Stimulated activated CD4-positive, alpha-beta T cell treated with anti-CD3 and anti-CD28 coated beads, Interleukin-12 subunit alpha, Interleukin-12 subunit beta, amount 100 ng/mL, for 48 hours (primary cell): ENCODE measurements at places on chromosomes 1 and 21.

- no peak for DNase-seq
Measured at GRCh38 chr1:23303524-23303923, 40.6 kb downstream of the HNRNPR start.

GRCh38 chr1:9717193-9718005 lies 65.9 kb downstream of the PIK3CD start:
- DNase-seq: peak; percentile 77

DNA sequence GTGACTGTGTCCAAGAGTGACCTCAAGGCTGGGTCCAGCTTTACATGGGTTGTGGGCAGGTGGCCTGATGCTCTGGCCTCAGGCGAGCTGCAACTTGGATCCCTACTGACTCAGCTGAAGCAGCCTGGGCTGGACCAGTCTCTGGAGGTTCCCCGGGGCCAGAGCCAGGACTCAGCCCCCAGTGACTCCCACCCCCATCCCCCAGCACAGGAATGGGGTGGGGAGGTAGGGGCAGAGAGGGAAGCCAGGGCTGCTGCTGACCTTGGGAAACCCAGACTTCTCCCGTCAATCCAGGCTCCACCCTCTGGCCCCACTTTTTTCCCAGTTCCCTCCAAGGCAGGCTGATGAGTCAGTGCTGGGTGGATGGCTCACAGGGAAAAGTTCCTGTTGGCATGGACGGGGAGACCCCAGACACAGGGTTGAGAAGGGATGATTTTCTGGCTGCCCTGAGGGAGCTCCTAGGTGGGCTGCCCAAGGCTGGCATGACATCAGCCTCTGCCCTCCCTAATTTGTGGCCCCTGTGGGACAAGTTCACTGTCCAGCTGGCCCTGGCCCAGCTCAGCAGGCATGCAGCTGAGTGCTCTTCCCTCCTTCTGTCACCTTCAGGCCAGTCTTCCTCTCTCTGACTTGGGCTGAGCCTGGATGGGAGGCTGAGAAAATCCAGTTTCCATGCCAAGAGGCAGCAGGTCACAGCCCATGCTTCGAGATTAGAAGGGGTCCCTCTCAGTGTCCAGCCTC lies 2.2 kb downstream of the ZC3H12A start:
- DNase-seq: no peak

DNA sequence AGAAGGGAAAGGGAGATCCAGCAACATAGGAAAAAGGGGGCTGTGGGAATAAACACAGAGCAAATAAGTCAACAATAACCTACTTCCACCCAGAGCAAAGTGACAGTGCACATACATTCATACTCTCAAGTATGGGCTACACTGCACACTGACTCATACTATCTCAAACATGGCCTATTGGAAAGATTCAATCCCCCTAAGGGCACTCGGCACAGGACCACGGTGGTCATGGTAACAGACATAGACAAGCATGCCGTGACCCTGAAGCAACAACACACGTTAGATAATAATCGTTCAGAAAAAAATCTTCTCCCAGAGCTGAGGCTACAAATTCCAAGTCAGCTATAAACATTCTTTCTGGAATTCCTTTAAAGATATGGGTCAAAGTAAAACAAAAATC lies 16.8 kb upstream of the JAK1 start:
- no peak for DNase-seq

GRCh38 chr1:33986390-33987095 lies 122.7 kb downstream of the HMGB4 start:
- DNase-seq: no peak

- no peak for DNase-seq
Measured at GRCh38 chr1:171350594-171350993, 36.6 kb downstream of the FMO4 start.

- DNase-seq: no peak
Measured at GRCh38 chr1:85318217-85318616, 41.8 kb upstream of the BCL10 start.

DNA sequence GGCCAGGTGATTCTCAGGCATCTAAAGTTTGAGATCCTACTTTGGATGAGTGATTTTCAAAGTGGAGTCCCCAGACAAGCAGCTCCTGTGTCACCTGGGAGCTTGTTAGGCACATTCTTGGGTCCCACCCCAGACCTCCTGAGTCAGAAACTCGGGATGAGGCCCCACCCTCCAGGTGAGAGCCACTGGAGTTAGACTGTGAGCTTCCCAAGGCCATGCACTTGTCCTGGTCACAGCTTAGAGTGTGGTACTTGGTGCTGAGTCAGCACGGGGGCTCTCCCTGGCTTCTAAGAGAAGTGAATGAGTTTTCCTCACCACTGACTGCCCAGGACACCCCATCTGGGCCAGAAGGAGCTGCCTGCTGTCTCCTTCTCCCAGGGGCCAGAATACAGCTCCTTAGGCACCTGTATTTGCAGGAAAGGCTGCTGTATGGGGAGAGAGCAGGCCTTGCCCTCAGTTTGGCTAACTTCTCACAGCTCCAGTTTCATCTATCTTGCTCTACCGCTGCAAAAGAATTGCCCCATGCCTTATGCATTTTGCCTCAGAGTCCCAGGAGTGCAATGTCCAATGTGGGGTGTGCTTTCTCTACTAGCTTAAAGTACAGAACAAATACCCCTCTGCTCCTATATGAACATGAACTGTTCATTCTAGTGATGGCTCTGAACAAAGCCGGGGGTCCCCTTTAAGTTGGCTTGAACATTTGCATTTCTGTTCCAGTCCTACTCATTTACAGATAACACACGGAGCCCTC lies 98.1 kb downstream of the PSMG1 start:
- DNase-seq: no peak

DNA sequence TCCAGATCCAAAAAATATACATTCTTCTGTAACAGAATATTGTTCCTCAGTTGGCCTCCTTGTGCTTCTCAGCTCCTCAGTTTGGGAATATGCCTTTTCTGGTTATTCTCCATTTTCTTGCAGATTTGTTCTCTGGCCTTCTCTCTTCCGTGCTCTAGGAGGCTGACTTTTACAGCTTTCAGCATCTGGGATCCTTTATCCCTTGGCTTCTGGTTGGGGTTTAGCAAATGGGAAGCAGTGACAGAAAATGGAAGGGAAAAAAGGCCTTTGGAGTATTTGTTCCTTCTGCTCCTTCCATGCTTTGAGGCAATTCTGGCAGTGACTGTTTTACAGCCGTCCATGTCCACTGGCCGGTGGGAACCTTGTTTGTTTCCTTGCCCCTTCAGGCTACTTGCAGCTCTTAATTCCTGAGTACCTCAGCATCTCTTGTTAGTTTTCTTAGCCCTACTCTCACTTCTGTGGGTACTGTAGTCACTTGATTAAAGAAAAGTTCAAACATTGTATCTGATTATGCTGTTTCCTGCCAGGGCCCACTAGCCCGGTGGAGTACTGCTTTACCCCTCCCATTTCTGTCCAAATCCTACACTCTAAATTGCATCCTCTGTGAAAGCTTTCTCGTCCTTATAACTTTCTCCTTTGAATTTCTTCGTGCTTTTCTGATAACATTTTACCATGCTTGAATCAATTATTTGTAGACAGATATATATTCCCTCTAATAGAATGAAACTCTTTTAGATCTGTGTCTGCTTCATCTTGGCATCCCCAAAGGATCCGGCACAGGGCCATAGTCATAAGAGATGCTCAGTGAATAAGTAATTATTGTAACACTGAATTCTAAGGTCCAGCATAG lies 118.2 kb downstream of the OSBPL9 start:
- DNase-seq: no peak

DNA sequence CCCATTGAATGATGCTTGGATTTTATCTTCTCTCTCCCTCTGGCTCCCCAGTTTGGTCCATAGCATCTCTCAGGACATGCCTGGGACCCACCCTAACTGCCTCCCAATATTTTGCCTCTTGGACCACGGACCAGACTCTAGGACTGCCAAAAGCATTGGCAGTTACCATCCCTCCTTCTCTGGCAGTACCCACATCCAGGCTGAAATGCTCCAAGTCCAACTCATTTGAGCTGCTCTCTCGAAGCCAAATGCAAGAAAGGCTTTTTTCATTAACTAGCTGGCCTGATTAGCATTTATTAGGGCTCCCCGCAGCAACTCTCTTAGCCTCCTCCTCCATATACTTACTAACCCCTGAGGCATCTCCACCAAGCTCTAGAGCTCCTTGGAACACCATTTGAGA lies 140.0 kb upstream of the GRIK3 start:
- no peak for DNase-seq

- DNase-seq: no peak
Measured at GRCh38 chr1:224784265-224785039, 145.0 kb upstream of the DNAH14 start.

DNA sequence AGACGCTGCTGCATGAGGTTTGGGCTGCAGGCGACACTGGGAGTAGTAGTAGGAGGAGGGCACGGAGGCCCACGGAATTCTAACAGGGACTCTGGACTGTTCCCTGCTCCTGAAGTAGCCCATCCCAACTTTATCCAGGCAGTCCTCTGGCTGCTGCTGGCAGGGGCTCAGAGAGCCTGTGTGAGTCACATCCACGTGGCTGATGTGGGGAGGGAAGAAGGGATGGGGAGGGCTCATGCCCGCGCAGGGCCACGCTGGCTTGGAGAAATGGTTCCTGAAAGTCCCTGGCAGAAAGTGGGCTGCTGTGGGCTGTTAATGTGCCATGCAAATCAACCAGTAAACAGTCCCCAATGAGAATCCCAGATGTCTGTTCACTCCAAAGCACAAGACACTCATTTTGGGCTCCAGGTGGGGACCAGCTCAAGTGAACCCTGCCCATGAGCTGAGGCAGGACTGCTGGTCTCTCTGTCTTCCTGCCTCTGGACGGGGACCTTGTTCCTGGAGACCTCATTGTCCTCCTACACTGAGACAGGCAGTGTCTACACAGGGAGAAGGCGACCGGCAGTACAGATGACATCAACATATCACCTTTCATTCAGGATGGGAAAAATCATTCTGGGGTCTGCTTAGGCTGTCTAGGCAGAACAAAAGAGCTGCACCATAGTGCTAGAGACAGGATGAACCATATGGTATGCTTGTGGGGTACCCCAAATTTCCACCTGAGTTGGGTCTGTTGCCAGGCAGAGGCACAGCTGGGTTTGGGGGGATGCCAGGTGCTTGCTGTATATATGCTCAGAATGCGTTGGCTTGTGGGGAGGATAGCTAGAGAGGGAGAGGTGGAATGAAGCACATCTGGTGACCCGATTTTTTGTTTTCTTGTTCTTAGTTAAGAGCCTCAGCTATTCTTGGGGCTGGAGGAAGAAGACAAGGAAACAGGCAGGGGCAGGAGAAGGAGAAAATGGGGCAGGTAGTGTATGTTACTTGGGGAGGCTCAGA lies 57.9 kb upstream of the FMOD start:
- DNase-seq: no peak

DNA sequence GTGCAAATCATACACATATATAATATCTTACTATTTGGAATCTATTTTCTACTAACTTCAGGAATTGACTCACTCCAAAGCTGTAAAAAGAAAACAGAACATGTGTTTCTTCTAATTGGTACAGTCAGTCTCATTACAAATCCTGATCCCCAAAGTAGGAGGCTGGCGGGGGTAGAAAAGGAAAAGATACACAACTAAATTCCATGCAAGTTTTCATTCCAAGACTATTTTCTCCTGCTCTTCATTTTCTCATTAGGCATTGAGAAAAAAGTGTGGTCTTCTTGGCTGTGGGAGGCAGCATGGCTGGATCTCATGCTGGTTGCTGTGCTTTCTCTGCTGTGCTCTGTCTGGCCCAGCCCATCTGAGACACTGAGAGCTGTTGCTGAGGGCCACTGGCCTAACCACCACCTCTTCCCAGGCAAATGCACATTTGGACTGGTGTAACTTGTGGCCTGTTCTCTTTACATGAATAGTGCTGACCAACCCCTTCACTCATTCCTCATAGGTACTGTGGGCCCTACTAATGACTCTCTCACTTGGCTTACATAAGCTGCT lies 1107.5 kb upstream of the B3GALT2 start:
- DNase-seq: no peak

- DNase-seq: no peak
Measured at GRCh38 chr1:37130221-37130948, 96.1 kb upstream of the GRIK3 start.

DNA sequence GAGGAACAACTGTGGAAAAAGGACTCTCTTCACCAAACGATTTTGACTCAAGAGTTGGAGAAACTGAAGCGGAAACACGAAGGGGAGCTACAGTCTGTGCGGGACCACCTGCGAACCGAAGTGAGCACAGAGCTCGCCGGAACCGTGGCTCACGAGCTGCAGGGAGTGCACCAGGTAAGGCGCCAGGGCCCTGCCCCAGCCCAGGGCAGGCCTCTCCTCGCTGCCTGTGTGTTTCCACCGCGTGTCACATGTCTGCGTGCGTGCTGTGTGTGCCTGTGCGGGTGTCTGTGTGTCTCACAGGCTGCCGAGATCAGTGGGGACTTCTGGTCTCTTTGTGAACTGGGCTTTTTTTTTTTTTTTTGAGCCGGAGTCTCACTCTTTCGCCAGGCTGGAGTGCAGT lies 43.0 kb downstream of the PCNT start:
- DNase-seq: no peak

- DNase-seq: no peak
Measured at GRCh38 chr1:208291923-208292711, 47.9 kb upstream of the PLXNA2 start.

DNA sequence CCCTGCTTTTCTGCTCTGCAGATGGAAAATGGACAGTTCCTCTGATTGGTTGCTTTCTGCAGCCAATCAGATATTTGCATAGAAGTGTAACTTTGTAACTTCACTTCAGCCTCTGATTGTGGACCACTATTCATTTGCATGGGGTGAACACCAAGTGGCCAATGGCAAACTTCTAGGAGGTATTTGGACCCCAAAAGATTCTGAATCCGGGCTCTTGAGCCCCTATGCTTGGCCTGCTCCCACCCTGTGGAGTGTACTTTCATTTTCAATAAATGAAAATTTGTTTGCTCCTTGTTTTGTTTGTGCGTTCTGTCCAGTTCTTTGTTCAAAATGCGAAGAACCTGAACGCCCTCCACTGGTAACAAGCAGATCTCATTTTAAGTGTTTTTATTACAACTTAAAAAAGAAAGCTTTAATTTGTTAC lies 6.4 kb upstream of the GSTM4 start:
- no peak for DNase-seq

GRCh38 chr1:182249201-182249676 lies 142.4 kb downstream of the GLUL start:
- DNase-seq: peak; percentile 49

GRCh38 chr1:228508840-228509415 lies 21.7 kb downstream of the RNF187 start:
- DNase-seq: no peak
